ENCODE measurements at places on chromosomes 3 and 15.

GRCh38 chr3:132255041-132255745, 62.0 kb upstream of the ACP3 start:
- peak; percentile 27 for DNase-seq

DNA sequence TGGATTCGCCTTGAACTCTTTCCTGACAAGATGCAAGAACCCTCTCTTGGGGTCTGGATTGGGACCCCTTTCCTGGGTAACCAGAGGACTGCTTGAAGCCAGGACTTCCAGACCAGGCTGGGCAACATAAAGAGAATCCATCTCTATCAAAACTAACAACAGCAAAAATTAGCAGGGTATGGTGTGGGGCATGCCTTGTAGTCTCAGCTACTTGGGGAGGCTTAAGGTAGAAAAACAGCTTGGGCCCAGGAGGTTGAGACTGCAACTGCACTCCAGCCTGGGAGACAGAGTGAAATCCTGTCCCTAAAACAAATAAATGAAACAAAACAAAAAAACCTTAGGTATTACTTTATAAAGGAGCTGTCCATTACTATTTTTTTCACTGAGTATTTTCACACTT, 93.1 kb upstream of the PLXND1 start:
- DNase-seq: no peak

DNA sequence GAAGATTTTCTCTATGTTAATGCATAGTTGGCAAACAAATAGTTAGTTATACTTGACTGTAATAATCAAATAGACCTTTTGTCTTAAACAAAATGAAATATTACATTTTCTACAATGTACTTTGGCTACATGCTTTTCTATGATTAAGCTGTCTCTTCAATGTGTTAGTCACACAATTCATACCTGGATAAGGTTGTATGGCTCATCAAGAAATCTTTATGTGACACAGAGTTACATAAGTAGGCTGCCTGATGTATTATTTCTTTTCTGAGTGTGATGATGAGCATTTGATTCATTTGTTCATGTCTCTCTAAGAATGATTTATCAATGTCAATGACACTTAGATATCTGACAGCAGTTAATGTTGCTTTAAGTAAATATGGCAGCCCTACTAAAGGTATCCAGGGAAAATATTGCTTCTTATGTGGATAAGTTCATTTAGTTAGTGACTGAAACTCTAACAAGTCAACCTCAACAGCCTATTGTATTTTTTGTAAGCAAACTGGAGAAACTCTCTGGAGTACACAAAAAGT, 157.4 kb upstream of the SOX2 start:
- no peak for DNase-seq

GRCh38 chr3:10775259-10775658, 40.8 kb upstream of the SLC6A11 start:
- no peak for DNase-seq

DNA sequence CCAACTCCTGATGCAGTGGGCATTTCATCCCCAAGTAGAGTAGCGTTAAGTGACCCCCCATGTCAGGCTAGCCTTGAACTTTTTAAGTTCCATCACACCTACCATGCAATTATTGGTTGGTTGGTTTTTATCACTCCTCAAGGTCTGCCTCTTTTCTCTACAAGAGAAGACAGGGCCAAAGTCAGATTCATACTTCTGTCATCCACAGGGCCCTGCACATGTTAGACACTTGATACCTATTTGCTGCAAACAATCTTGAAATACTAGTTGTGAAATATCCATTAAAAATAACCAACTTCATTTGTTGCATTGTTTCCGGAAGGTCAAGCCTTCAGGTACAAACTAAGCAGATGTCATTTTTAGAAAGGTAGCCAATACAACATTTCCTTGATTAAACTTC, 1.2 kb downstream of the CMSS1 start:
- DNase-seq: no peak

- no peak for DNase-seq
Observed at GRCh38 chr3:195748661-195749060, 27.9 kb downstream of the MUC20 start.

DNA sequence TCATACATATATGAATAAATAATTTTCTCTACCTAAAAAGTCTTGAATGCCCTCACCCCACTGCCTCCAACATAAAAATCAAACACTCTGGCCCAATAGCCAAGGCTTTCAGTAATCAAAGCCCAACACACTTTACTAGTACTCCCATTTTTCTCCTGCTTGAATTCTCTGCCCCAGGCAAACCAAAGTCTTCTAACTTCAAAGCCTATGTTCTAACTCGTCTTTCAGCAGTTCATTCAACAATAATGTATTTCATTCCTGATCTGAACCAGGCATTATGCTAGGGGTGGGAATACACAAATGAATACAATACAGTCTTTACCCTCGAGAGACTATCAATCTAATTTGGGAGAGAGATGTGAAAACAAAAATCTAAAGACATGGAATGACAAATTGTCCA, 11.4 kb upstream of the ZNF592 start:
- no peak for DNase-seq

- no peak for DNase-seq
Observed at GRCh38 chr15:90807786-90808086, 60.7 kb upstream of the FURIN start.

DNA sequence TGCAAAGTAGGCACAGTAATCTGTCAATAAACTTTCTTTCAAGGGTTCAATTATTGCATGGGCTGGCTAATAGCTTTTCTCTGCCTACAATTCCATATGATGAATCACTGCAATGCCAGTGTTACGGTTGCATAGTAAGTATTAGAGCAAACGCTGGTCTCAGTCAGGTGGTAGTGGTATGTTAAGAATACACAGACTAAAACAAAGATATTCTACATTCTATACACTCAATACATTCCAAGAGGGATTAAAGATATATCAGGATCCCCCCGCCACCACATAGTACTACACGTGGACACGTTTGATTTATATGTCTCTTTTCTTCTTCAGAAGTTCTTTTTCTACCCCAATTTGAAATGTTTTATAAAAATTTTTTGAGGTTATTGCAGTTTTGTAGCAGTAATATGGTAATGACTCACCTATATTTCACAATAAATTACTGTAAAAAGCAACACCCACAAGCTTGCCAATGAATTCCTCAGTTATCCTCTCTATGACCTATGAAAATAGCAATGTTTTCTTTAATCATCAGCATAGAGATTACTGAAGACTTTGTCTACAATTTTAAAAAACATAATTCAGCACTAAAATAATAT, 68.2 kb downstream of the CD200R1L start:
- DNase-seq: peak; percentile 59
